ENCODE measurements at places on chromosomes 2 and 18.

- DNase-seq: no peak
Observed at GRCh38 chr2:119939915-119940314, 73.0 kb upstream of the EPB41L5 start.

DNA sequence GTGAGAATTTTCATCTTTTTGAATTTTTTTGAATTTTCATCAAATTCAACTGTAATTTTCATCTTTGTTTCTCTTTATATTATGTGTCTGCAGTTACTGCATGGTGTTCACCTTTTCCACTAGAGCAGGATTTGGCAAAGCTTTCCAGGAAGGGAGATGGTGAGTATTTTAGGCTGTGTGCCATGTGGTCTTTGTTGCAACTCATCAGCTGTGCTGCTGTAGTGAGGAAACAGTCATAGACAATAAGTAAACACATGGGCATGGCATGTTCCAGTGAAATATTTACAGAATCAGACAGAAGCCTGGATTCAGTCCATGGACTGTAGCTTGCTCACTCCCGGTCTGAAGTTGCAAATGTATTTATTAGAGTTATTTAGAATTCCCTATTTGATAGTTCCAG is 120.4 kb downstream of the DCDC2C start:
- no peak for DNase-seq

DNA sequence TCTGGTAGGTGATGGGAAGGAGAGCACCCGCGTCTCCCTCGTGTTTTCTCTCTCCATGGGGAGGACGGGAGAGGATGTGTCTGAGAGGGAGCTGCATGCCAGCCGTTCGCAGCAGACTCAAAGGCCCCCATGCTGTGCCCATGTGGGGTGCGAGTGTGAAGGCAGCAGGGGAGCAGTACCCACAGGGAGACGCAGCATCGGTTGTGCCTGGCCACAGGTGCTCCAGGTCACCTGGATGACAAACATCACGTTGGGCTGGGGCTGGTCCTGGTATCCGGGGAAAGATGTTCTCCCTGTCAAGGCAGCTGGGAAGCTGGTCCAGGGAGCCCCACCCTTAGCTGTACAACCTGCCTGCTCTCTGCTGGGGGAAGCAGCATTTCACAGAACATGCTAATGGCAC is 119.5 kb upstream of the SALL3 start:
- no peak for DNase-seq

- no peak for DNase-seq
Observed at GRCh38 chr2:238331916-238332315, 11.6 kb downstream of the TRAF3IP1 start.

- DNase-seq: no peak
Observed at GRCh38 chr2:178413472-178414265, 37.3 kb downstream of the PRKRA start.

- DNase-seq: no peak
Observed at GRCh38 chr2:122519821-122520611, 764.6 kb downstream of the TSN start.

GRCh38 chr2:32750880-32751279 is 123.0 kb downstream of the TTC27 start:
- no peak for DNase-seq

DNA sequence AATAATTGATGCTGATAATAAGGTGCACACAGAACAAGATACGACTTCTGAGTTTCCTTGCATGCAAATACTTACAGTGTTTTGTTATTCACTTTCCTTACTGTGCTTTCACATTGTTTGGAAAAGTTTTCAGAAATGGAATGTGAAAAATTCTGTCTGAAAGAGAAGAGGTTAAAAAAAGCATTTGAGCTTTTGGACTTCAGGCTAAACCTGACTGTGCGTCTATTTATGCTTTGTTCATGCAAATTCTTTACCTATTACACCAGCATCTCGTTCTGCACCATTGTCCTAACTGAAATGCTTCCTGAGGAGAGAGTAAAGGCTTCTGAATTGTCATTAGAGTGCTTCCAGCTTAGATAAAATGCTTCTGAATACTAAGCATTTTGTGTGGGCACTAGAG is 61.4 kb downstream of the LHCGR start:
- DNase-seq: no peak

- no peak for DNase-seq
Observed at GRCh38 chr18:70641156-70641775, 352.4 kb downstream of the SOCS6 start.

- DNase-seq: peak; percentile 89
Observed at GRCh38 chr2:216713691-216714336, 18.5 kb upstream of the IGFBP5 start.

DNA sequence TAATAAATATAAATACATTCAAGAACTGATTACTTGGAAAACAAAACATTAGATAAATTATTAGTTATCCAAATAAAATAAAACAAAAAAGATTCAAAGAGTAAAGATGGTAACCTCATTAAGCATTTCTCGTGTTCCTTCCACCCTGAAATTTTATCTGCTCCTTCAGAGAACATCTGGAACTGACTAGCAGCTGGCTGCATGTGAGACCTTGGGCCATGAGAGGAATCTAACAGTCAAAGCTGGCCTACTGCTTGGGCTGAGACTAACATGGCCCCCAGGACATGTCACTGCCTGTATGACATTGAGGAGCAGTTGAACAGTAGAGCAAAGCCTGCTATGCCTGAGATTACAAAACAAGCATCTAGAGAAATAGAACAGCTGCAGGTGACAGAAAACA is 208.5 kb upstream of the ZSWIM2 start:
- DNase-seq: no peak
